ENCODE measurements at places on chromosomes 2 and 18. TPM values are rescaled to one million over a fixed set of nuclear protein-coding genes. Genes with fewer than 3 reads are reported as not detected.

Gene ELOA2
- total RNA-seq, result not detected

Gene CD207
- total RNA-seq, result not detected

Gene ALPP
- total RNA-seq, result 47.5 TPM

Gene WNT6
- 0.33 TPM for total RNA-seq
